ENCODE measurements at places on chromosomes 1 and 21. TPM values are rescaled to one million over a fixed set of nuclear protein-coding genes. Genes with fewer than 3 reads are reported as not detected.

Gene TMPRSS2
- not detected for total RNA-seq

Gene KLHL17
- total RNA-seq: 2.9 TPM

Gene ATP1A1
- 256 TPM for total RNA-seq

Gene PHTF1
- 8.6 TPM for total RNA-seq

GRCh38 chr1:28199328-28200233 lies 23.1 kb upstream of the PTAFR start:
- DNase-seq: no peak

DNA sequence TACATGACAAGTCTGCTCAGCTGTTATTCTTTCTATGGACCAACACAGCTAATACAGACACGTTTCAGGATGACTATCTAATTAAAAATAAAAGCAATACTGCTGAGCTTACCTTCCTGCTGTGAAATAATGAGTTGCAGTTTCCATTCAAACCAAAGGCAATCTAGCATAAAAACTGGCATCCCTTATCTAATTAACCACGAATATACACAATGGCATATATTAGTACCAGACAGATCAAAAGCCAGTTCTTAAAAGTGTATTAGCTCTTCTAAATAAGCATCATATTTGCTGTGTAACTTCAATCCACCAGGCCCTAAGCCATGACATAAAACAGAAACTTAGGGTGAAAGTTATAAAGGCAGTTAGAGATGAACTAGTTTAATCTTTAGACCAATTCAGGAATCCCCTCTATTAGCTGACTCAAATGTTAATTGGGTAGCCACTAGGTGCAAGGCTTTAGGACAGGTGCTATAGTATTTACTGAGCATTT lies 20.6 kb downstream of the TESK2 start:
- no peak for DNase-seq

DNA sequence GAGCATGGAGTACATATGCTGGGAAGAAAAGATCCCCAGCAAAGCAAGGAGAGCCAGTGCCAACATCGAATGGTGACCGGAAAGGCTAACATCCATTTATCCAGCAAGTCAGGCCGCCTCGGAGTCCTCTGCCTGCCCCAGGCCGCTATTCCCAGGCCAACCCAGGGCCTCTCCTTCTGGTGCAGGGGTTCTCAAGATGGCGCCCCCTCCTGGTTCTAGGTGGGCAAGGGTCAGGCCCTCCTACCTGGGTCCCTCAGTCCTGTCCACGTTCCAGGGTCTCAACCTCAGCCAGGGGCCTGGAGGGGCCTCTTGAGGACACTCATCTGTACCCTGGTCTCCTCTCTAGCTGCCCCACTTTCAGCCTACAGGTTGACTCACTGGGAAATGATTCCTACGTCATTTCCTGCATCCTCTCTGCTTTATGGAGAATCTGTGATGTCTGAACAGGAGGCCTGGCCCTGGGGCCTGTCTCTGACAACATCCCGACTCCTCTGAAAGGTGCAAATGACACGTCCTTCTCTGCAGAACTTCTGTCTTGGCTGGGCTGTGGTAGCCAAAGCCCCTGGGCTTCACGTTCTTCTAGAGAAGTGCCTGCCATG lies 145.3 kb downstream of the PSMG1 start:
- no peak for DNase-seq

- DNase-seq: no peak
These were observed 32.4 kb downstream of the TBCE start for GRCh38 chr1:235399661-235400060.

DNA sequence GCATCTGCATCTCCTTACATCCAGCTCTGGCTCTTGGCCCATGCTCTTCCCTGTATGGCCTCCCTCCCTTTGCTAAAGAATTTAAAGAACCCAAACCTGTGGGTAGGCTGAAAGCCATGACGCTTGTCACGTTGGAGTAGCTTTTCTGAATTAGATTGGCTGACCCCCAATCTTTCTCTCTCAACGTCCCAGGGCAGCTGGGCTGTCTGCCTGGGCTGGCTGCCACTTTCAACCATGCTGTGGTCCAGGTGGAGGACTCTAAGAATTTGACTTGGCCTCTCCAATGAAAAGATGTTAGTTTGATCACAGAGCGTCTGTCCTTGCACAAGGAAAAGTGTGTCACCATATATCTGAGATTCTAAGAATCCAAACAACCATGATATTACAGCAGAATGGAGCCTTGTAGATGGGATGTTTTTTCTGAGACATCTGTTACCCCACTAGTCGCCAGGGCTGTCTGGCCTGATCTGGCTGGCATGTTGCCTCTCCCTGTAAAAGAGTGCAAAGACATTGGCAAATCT lies 6.5 kb upstream of the IGSF3 start:
- DNase-seq: no peak

DNA sequence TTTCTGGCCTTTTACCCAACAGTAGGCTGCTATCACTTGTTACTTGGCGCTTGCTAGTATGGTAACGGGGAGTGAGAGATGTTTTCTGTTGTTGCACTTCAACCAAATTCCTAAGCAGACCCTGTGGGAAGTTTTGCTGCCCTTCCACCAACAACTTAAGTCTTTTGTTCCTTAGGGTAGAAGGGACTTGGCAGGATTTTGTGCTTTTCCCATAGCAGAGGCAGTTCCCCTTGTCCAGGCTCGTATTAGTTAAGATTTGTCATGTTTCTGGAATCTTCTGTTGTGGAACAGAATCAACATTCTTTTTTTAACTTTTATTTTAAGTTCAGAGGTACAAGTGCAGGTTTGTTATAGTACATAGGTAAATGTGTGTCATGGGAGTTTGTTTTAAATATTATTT lies 73.2 kb upstream of the SGIP1 start:
- no peak for DNase-seq

GRCh38 chr1:119331190-119331515 lies 37.4 kb upstream of the HAO2 start:
- no peak for DNase-seq

DNA sequence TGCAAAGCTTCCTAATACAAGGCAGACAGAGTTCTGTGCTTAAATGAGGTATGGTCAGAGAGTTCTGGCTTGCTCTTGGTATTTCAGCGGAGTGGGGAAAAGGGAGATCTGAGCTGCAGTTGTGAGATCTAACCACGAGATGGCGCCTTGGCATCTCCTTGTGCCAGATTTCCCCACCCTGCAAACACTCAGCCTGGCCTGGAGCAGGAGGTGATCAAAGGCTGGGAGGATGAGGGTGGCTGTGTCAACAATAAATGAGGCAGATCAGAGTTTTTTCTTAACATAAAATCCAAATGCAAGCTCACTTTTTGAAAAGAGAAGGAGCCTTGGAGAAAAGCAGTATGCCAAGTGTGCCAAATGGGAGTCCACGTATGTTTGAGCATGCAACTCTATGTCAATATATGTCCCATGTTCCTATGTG lies 4.1 kb upstream of the TFAP2E start:
- DNase-seq: no peak
